GM06990 (cell line): ENCODE measurements at places on chromosomes 12 and 14.

DNA sequence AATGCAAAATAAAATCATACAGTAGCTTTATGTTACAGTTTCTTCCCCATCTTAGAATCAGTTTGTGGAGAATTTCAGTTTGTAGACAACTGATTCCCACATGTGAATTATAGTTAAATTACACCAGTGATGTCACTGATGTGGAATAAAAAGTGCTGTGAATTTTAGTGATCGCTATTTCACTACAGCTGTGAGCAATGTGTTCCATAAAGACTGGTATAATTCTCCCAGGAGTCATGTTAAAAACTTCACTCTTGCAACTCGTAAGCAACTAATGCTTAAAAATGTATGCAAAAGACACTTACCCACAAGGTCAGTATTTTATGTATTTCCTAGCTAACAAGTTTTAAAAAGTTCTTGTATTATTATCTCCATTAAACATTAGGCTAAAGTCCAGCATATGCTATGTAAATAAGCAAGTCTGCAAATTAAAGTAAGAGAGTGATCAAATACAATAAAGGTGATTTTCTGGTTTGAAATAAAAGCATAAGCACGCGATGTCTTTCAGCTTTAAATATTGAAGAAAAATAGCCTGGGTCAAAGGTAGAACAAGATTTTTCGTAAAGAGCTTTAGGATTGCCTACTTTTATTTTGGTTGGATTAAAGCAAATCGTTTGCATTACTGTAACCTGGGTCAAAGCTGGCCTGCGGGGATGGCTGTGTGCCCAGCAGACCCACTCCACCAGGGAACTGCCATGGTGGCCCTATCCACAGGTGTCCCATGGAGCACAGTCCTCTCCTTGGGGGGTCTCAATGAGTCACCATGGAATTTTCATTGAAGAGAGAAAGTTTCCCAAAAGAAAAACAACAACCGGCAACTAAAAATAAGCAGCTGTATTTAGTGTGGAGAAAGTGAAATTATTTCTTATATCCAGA is 12.7 kb upstream of the LRIG3 start:
- DNase-seq = no peak

DNA sequence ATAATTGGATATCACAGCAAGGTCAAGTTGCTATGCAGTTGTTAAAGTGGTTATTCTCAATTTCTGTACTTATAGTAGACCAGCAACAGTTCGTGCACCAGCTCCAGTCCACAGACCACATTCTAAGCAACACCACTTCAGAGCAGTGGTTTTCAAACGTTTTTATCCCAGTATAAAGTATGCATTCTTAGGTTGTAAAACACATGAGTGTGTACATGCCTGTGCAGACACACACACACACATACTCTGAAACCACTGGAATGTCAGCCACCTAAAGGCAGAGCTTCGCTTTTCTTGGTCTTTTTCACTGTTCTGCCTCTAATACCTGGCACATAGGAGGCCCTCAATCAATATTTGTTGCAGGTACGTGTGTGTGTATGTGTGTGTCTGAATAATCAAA is 22.2 kb upstream of the C12orf71 start:
- DNase-seq = no peak

DNA sequence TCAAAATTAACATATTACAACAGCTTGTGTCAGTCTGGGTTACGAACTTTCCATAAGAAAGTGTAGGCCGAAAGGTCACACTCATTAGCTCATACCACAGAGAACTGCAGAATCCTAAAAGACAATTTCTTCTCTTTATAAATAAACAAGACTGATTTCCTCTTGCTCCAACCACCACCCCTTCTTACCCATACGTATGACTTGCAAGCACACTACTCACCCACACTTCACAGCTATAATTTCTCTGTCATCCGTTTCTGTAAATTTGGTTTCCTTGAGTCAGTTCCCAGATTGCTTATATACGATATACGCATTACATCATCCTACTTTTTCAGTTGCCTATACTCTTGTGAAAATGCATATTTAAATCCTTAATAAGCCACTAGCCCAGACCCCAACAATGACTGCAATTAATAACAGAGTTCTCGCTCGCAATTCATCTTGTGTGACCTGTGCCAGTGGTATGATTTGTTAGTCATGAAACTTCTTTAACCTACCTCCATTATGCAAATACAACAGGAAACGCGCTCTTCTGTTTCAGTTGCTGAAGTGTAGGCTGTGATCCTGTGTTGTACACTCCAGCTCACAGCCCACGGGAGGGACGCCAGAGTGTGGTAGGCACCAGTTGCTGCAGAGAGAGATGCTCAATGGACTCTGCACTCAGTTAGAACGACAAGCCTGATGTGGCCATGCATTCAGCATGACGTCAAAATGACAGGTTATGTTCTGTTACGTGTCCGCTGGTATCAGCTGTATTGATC is 417.6 kb downstream of the PDZRN4 start:
- DNase-seq = peak; percentile 3

DNA sequence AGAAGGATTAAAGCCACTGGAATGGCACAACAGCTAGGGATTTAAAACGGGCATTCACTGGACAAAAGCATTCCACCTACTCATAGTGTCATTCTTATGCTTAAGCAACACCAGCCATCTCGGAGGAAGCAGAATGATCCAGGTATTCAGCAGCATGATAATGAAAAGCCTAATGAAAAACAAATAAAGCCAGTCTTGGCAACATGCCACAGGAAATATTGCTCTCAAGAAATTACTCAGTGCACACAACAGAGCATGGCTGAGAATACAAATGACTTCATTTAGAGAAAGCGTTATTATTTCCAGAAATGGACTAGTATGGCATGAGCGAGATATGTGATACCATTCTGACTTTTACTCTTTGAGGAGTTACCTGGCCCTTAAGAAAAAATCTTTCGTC is 442.2 kb downstream of the APAF1 start:
- DNase-seq = no peak

DNA sequence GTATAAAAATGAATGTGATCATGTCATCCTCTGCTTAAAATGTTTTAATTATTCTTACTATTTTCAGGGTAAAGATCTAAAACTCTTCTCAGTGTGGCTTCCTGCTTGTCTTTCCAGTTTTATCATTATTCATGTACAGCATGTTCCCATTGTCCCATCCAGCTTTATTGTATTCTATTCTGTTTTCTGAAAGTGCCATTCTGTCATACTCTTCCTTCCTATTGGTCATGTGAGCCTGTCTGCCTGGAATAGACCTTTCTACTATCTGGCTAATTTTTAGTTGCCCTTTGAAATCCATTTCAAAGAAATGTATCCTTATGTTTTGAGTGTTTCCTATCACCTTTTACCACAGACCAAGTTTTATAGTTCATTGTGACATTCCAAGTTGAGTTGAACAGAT is 34.9 kb downstream of the PALS1 start:
- no peak for DNase-seq

DNA sequence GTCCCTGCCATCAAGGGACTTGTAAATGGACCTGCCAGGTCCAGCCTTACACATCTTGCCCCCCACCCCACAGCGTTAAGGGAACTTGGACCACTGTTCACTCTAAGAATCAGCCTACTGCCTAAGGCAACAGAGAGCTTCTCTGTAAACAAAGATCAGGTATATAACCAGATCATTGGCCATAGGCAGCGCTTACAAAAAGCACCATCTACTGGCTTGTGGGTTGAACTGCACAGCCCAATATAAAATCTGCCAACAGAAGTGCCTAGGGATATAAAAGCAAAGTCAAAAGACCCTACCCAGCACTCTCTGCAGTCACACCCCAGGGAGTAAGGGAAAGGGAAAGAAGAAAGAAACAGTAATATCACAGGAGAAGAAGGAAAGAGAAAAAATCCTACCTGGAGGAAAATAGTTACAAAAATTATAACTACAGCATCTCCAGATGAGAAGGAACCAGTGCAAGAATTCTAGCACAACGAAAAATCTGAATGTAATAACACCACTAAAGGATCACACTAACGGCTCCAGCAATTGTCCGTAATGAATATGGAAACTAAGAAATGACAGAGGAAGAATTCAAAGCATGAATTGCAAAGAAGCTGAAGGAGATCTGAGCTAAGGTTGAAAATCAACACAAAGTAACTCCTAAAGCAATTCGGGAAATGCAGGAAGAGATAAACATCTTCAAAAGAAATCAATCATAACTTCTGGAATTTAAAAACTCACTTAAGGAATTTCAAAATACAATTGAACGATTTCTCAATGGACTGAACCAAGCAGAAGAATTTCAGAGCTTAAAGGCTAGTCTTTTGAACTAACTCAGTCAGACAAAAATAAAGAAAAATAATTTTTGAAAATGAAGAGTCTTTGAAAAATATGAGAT is 95.2 kb upstream of the PCED1B start:
- no peak for DNase-seq

GRCh38 chr12:29889737-29890136 is 106.0 kb upstream of the TMTC1 start:
- no peak for DNase-seq

- DNase-seq = no peak
Measured at GRCh38 chr12:6215932-6216494, 15.8 kb downstream of the CD9 start.

DNA sequence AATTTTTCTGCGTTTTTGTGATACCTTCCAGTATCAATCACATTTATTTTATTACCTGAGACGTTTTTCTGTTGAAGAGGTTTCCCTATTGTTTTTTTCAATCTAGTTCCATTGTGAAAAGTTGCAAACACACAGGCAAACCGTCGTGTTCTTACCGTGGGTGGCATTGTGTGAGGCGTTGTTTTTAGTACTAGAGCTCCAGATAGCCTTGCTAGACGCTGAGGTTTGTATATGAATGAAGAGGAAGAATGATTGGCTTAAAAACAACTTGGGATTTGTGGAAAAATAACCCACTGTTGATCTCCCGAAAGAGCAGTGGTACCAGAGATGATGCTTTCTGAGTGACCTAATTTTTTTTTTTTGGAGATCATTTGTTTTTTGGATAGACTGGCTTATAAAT is 1.0 kb downstream of the SOCS4 start:
- no peak for DNase-seq

DNA sequence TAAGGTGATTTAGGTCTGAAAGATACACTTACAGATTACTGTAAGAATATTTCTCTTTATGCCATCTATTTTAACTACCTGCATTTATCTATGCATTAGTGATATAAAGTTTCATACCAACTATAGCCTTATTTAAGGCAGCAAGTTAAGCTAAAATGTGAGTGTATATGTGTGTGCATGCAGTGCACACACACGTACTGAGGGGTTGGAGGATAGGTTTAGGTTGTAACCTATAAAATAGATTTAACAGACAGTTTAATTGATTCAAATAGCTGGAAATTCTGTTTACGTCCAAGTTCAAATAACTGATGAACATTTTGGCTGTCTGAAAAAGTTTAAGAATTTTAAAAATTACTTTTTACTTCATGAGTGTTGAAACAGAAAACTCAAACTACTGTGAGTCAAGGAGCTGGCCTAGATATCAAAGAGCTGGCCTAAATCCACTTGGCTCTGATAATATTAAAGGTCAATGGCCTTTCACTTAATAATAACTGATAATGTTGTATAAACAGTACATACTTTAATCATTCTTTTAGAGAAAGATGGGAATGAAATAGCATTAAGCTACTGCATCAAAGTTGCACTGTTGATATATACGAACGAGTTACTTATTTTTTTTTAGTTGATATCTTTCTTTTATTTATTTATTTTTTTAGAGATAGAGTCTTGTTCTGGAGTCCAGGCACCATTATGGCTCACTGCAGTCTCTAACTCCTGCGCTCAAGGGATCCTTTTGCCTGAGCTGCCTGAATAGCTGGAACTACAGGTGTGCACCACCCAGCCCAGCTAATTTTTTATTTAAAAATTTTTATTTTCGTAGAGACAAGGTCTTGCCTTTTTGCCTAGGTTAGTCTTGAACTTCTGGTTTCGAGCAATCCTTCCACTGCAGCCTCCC is 13.8 kb upstream of the KCNJ8 start:
- no peak for DNase-seq

GRCh38 chr12:126784328-126784921 is 1482.5 kb upstream of the TMEM132C start:
- no peak for DNase-seq

DNA sequence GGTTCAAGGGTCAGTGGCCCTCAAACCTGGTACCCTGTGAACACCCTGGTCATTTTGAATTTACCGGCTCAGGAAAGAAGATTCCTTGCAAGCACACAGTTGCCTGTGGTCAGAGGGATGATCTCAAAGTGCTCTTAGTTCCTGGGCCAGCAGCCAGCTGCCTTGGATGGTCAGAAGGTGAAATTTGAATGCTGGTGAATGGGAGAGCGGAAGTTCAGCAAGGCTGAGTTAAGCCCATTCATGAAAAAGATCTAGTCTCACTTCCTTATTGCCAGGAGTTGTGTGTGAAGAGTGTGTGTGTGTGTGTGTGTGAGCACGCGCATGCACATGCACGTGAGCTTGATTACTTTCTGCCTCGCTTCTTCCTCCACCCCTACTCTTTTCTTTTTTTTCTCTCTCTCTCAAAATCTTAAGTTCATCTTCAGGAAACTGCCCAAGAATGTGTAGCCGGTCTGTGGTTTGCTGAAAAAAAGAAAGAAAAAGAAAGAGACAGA is 155.5 kb upstream of the CCND2 start:
- DNase-seq = peak; percentile 65

GRCh38 chr14:74438351-74438915 is 12.4 kb upstream of the SYNDIG1L start:
- no peak for DNase-seq

GRCh38 chr12:57005980-57006808 is at the start of gene ZBTB39:
Gene ZBTB39 (minus strand): TSS chr12:57006546. CDS start chr12:57004917, 1,629 bp downstream.
- peak; percentile 77 for DNase-seq

GRCh38 chr14:78593949-78594348 is 423.8 kb downstream of the NRXN3 start:
- DNase-seq = no peak

DNA sequence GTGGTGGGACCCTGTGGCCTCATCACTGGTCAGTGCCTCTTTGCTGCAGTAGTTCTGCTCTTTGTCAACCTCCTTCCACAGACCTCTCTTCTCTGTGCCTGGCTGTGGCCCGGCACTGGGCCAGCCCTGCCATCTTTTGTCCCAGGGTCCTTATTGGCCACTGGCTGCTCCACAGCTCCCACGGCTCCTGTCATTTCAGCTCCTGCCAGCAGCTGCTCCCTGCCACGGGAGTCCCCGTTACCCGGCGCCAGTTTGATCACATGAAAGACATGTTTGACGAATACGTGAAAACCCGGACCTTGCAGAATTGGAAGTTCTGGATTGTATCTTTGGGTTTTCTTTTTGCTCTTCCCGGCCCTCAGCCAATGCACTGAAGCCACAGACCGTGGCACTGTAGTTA is 35.4 kb downstream of the IL31 start:
- DNase-seq = no peak

- peak; percentile 7 for DNase-seq
Measured at GRCh38 chr12:85843606-85844310, 7.5 kb upstream of the RASSF9 start.

- no peak for DNase-seq
Measured at GRCh38 chr12:46390304-46390703, 17.7 kb upstream of the SLC38A2 start.

DNA sequence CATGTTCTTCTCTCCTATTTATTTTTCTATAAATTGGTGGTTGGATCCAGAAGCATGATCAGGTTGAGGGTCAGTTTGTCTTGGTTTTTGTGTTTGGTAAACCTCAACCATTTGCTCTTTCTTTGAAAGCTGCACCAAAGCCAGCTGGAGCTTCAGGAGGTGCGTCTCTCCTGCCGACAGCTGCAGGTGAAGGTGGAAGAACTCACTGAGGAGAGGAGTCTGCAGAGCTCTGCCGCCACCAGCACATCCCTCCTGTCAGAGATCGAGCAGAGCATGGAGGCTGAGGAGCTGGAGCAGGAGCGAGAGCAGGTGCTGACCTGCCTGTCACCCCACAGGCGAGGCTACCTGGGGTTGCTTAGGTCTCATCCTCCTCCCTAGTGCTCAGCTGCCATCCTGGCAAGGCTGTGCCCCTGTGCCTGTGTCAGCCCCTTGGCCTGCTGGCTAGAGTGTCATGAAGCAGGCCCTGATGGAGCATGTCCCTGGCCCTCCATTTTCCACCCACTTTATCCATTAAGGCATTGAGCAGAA is 45.0 kb downstream of the RAB35 start:
- DNase-seq = no peak
